ENCODE measurements at places on chromosomes 13 and 19.

DNA sequence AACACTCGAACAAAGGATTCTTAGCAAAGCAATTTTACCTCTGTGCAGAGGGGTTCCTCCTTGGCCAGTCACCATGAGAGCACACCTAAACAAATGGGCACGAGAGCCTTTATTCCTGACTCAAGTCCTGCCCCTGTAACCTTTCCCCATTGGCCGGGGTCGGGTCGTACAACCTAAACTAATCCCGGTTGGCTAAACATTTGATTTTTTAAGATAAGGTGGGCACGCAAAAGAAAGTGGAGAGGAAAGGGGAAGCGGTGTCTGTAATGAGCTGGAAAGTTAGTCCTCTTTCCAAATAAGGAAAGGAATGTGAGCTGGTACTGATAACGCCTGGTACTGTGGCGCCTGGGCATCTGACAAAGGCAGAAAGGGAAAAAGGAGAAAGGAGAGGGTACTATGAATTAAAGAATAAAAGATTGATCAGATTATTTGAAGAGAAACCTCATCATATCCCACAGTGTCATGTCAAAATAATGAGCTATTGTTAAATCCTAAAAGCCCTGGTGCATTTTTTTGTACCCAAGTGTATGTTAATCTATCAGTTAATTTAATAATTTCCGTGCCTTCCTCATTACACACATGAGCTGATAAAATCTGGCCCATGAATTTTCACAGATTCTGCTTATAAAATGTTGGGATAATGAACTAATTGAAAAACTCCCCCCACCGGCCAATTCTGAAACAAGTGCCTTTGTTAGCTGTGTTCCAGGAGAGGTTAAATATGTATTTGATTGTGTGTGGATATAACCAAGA is 335.7 kb downstream of the RFC3 start:
- no peak for DNase-seq

- DNase-seq, result no peak
Measured at GRCh38 chr19:17180997-17181702, 34.0 kb upstream of the USE1 start.

GRCh38 chr19:11423791-11424181 is 4.7 kb upstream of the RGL3 start:
- DNase-seq, result no peak

DNA sequence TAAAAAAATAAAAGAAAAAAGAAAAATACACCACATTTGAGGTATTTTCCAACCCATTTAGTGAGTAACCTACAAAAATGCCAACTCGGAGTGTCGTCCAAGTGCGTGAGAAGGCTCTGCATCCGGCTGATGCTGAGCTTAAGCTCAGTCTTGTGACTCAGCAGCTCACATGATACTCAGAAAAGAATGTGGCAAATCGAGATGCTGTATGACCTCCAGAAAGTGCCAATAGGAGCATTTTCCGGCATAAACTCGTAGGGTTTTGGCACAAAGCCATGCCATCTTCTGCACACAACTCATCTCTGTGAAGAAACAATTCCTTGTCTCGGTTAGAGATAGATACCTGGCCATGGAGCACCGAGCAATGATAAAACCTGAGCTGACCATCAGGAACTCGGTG is 58.5 kb downstream of the TRPM4 start:
- DNase-seq, result no peak

DNA sequence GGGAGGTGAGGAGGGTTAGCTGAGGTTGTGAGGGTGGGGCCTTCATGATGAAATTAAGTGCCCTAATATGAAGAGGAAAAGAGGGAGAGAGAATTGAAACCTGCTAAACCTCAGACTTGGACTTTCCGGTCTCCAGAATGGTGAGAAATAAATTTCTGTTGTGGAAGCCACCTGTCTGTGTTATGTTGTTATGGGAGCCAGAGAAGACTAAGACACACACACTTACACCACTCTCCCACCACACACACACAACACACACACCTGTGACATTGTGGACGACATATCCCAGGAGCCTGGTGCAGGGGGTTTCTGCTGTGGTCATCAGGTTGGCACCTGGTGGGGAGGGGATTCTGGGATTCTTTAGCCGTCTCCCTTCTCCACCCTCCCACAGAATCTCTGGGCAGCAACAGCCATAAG is 14.0 kb downstream of the KLK4 start:
- no peak for DNase-seq

DNA sequence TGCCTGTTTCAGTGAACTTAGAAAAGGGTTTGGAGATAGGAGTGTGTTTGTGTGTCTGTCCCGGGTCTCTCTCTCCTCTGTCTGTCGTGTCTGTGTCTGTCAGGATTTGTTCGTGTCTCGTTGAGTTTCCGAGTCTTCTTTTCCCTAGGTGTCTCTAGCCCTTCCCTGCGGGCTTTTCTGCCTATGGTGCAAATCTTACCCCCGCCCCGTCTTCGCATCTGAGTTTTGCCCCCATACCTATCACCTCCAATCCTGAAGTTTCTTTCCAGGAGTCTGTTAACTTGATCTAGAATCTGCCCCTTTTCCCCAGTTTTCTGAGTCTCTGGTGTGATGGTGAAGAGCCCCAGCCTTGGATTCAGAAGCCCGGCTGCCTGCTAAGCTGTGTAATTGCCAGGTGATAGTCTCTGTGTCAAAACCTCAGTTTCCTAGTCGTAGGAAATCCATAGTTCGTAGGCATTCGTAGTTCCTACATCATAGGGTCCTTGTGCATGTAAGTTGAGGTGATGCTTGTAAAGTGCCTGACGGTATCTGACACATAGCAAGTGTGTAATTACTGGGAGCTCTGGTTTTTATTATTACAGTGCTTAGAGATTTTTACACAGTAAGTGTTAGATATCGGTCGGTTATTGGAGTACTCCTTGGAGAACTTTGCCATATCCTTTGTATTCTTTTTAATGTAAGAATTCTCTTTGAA is 782 bp downstream of the EPN1 start:
- no peak for DNase-seq

DNA sequence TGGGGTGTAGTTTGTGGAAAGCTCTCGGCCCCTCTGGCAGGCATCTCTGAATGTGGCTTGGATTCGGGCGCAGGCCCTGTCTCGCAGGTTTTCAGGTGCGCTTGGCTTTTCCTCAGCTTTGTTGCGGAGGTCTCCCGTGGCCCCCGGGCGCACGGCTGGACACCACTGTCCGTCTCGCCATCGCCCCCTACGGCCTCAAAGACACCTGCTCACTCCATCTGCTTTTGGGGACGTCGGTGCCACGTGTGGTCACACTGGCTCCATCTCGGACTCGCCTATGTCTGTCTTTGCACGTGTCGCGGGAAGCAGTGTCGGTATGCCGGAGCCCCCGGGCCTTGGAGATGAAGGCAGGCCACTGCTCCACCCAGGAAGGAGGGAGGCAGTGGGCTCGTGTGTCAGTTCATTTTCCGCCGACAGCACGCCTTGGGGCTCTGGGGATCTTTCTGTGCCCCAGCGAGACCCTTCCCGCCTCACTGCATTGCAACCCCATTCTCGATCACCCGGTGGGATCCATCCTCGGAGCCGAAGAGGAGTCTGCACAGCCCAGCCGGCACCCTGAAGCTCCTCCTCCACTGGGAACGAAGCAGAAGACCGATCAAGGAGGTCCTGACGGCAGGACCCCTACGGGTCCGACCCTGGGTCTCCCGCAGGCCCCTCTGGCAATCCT is 42.1 kb downstream of the ZNF146 start:
- DNase-seq, result no peak

DNA sequence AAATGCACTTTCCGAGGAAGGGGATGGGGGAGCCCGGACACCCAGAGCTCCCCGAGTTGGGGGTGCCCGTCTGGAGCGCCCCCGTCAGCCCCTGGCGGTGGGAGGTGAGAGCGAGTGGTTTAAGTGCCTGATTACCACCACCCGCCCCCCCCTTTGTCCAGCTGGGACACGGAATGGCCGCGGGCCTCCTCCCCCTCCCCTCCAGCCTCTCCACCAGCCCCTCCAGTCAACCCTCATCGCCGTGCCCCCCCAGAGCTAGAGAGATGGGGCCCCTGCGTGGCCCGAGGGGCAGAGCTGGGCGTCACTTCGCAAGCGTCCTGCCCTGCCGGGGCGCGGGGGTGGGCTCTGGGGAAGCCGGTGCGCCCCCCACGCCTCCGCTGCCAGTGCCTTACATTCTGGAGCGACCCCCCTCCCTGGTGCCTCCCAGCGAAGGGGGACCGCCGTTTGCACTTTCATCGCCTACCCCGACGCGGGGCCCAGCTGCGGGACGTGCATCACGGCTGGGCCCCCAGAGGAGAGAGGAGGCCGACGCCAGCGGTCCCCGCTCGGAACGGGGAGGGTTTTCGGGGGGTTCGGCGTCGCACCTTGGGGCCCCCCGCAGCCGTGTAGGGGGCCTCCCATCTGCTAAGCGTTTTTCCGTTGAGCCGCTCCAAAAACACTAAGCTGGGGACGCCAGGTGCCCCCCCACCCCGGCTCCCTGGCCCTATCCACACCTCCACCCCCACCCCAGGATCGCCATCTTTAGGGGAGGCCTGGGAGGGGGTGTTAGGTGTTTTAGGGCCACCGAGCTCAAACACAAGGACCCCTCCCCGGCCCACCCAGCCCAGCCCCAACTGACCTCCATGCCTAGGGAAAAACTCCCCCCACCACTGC is 16.4 kb downstream of the SMIM24 start:
- DNase-seq, result no peak

- DNase-seq, result no peak
Measured at GRCh38 chr13:59957438-59957837, 206.3 kb downstream of the DIAPH3 start.

DNA sequence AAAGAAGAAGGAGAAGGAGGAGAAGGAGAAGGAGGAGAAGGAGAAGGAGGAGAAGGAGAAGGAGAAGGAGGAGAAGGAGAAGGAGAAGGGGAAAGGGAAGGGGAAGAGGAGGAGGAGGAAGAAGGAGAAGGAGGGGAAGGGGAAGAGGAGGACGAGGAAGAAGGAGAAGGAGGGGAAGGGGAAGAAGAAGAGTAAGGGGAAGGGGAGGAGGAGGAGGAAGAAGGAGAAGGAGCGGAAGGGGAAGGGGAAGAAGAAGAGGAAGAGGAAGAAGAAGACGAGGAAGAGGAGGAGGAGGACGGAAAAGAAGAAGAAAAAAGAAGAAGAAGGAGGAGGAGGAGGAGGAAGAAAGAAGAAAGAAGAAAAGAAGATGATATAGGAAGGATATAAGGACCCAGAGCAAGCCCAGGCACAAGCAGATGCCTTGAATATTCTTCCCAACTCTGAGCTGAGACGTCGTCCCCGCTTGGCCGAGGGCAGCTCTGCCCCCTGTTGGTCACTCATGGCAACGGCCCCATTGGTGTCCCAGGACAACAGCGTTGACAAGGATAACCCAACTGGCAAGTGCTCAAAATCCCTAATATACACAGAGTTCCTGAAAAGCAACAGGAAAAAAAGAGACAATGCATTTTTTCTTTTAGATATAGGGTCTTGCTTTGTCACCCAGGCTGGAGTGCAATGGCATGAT is 30.6 kb upstream of the IGSF23 start:
- DNase-seq, result no peak

DNA sequence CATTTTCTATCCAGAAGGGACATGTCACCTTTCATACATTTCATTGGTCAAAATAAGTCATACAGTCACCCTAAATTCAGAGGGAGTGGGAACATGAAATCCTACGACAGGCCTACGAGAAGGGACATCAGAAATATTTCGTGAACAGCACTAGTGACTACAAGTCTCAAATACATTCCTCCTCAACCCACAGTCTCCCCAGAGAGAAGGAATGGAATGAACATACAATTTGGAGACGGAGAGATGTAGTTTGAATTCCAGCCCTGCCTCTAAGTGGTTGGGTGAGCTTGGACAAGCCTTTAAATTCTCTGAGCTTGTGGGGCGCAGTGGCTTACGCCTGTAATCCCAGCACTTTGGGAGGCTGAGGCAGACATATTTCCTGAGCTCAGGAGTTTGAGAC is 9.9 kb downstream of the SERTM1 start:
- DNase-seq, result no peak

DNA sequence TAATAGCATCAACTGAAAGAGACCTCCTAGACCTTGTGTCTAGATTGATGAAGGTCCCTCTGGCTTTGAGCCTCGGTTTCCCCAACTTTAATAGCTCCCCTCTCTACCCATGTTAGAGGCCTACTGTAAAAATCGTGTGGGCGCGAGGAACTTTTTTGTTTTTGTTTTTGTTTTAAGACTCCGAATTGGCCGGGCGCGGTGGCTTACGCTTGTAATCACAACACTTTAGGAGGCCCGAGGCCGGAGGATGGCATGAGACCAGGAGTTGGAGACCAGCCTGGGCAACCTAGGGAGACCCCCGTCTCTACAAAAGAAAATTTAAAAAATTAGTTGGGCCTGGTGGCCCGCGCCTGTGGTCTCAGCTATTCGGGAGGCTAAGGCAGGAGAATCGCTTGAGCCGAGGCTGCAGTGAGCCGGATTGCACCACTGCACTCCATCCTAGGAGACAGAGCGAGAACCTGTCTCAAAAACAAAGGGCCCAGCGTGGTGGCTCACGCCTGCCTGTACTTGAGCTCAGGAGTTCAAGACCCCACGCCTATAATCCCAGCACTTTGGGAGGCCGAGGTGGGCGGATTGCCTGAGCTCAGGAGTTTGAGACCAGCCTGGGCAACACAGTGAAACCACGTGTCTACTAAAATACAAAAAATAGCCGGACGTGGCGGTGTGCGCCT is 858 bp upstream of the PPP6R1 start:
- no peak for DNase-seq

DNA sequence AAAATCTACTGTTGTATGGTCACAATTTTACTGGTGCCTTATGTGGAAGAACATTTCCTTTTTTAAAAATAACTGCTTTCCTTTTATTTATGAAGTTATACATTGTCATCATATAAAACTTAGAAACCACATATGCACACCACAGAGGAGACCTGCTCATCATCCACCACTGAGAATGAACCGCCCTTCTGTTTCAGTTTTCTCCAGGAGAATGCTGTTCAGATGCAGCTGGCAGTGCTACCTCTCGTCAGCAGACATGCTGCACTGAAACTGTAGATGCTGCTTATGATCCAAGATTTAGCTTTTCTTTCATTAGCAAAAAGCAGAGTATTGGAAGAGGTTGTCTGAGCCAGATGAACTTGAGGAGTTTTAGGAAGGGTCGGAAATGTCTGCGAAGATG is 10.1 kb downstream of the SLC25A15 start:
- no peak for DNase-seq

GRCh38 chr19:13339869-13340268 is 166.4 kb downstream of the CACNA1A start:
- DNase-seq, result no peak

- DNase-seq, result no peak
Measured at GRCh38 chr13:64627654-64628053, 2602.5 kb downstream of the PCDH9 start.

GRCh38 chr13:88063741-88064140 is 392.6 kb downstream of the SLITRK5 start:
- no peak for DNase-seq

DNA sequence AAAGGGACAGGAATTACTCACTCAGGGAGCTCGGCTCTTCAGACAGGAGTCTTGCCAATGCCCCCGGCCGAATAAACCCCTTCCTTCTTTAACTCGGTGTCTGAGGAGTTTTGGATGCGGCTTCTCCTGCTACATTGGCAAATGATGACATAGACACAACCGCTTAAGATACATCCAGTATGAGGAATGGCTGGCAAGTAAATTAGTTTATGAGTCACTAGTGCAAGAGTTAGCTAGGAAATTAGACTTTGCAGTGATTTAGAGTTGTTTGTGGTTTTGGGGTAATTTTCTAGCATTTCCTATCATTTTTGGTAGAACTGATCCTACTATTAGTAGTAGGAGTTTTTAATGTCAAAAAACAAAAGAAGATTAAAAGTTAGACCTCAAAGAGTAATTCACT is 166.2 kb downstream of the SLITRK1 start:
- no peak for DNase-seq

GRCh38 chr13:65260946-65261891 is 1968.9 kb downstream of the PCDH9 start:
- no peak for DNase-seq

GRCh38 chr13:32246468-32246867 is 68.7 kb downstream of the ZAR1L start:
- peak; percentile 48 for DNase-seq

GRCh38 chr19:821231-821824 is 427 bp downstream of the PLPPR3 start:
- DNase-seq, result no peak

All from non-pigmented ciliary epithelial cell (primary cell).